ENCODE measurements at places on chromosomes 11 and 22.

- peak; percentile 45 for DNase-seq
These were observed 33.5 kb upstream of the TXNRD2 start for GRCh38 chr22:19974935-19975706.

DNA sequence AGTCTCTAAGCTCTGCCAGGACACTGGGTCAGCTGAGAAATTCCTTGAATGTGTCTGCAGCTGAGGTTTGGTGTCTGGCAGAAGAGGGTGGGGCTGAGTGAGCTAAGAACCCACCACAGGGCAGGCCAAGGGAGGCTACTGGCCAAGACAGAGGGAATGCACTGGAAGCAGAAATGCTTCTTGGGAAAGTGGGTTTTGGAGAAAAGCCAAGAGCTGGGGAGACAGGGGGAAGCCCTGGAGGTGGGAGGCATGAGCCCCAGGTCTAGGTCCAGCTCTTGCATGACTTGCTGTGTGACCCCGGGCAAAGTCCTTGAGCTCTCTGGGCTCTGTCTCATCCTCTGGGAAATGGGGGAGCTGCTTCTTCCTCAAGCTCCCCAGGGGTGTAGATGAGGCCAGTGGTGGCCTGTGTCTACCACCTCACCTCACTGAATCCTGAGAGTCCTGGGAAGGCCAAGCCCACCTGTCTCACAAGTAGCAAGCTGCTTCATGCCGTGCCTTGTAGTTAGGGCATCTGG lies 2.3 kb downstream of the MMP11 start:
- DNase-seq, result no peak

GRCh38 chr22:41863472-41863871 lies 30.6 kb downstream of the SREBF2 start:
- DNase-seq, result no peak

- DNase-seq, result no peak
These were observed 854.3 kb downstream of the LUZP2 start for GRCh38 chr11:25350899-25351803.

GRCh38 chr11:98589967-98590366 lies 430.8 kb upstream of the CNTN5 start:
- no peak for DNase-seq

GRCh38 chr11:113084297-113084696 lies 123.1 kb downstream of the NCAM1 start:
- DNase-seq, result no peak

GRCh38 chr11:7019500-7020182 lies 505 bp downstream of the ZNF214 start:
- DNase-seq, result no peak

DNA sequence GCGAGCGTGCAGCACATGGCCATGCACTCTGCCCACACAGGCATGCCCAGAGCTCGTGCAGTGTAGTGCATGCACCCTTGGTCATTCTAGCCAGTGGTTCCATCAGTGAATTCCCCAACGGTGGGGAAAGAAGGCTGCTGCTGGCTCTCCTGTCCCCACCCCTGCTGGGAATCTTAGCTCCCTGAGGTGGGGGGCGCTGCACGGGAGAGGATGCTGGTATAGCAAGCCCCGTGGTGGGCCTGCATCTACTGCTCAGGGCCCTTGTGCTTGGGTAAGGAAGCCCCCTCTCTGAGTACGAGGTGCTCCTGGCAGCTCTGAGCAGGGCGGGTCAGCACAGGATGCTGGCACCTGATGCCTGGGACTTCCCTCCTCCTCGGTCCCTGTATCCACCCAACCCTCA lies 18.5 kb upstream of the BAIAP2L2 start:
- no peak for DNase-seq

DNA sequence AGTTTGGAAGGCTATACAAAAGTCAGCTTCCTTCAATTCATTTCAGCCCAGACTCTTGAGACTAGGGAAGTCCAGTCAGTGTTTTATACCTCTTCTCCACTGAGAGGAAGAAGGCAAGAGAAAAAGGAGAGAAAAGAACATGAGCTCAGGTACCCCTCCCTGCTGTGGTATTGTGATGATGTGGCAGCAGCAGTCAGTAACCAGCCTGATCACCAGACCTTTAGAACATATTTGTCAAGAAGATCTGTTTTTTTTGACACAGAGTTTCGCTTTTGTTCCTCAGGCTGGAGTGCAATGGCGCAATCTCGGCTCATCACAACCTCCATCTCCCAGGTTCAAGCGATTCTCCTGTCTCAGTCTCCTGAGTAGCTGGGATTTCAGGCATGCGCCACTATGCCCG lies 21.2 kb upstream of the RPS13 start:
- DNase-seq, result no peak

DNA sequence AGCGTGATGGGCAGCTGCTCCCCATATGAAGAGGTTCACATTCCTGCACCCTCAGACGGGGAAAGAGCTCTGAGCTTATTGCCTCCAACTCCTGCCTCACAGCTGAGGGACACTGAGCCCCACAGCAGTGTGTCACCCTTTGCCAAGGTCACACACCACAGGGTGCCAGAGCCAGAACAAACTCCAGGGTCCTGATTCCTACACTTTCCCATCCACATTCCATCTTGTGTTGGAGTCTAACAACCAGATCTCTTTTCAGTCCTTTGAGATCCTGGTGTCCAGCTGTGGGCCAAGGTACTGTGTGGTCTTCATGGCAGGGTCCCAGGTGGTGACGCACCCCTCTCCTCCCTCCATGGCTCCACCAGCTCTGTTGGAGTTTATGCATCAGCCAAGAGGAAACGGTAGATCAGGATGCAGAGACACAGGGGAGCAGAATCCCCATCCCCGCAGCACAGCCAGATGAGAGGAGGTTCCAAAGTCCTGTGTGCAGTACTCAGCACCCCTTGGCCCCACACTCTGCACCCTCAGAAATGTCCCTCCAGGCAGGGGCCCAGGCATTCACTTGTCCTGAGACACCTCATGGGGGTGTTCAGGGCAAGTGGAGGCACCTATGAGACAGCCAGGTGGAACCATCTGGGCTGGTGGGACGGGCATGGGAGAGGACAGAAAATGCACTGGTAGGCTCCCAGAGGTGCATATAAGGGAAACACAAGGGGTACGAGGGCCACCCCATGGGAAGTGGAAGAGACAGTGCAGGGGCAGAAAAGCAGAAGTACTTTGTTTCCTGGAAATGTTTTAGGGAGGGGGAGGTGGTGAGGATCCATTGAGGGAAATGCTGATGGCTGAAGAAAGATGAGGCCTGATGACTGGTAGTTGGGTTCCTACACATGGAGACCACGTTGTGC lies 32.6 kb upstream of the GNAZ start:
- DNase-seq, result no peak

DNA sequence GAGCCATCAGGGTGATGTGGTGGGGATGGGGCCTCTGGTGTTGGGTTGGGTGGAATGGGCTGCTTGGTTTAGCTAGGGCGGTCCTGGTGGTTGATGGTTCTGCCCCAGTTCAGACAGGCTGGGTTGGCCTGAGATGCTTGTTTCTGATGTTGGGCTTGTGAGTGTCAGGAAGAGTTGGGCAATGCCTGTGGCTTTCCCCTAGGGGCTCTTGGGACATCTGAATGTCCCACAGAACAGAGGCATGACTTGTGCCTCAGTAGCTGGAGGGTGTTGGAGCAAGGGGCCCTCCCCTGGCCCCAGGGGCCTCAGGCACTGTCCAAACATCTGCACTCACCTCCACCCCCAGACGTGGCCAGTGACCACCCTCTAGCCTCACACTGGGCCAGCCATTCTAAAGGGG lies 14.0 kb upstream of the CTSD start:
- peak; percentile 87 for DNase-seq

DNA sequence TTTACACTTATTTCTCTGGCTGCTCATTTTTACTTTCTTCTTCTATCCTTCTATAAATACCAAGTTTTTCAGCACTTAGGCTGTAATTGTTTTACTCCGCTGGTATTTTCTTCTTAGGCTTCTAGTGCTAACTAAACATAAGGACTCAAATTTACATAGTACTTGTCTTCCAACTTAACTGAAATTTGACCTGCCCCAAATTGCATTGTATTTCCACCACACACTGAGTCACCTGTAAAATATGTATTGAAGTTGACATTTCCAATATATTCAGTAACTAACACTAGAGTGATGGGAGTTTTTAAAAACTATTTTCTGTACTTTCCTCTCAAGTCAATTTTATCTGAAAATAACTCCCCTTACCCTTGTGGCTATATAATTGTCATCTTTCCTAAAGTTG lies 1794.1 kb upstream of the RAG2 start:
- no peak for DNase-seq

GRCh38 chr11:60836866-60837515 lies 4.9 kb upstream of the CCDC86 start:
- DNase-seq, result no peak

DNA sequence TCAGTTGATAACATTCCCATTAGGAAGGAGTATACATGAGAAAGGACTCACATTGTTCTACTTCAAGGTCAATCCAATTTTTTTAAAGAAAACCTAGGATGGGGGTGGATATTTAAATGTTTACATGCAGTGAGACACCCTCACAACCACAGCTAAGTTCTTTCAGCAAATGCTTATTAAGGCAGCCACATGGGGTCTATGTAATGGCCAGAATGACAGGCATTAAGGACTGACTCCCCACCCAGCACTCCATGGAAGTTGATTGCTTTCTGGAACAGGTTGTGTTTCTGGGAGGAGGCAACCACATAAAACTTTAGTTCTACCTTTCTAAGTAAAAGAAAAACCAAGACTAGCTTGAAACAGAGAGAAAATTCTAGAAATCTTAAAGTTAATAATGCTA lies 662.0 kb upstream of the CCDC90B start:
- DNase-seq, result no peak

- DNase-seq, result peak; percentile 14
These were observed 181.2 kb downstream of the CSNK2A3 start for GRCh38 chr11:11171854-11172253.

DNA sequence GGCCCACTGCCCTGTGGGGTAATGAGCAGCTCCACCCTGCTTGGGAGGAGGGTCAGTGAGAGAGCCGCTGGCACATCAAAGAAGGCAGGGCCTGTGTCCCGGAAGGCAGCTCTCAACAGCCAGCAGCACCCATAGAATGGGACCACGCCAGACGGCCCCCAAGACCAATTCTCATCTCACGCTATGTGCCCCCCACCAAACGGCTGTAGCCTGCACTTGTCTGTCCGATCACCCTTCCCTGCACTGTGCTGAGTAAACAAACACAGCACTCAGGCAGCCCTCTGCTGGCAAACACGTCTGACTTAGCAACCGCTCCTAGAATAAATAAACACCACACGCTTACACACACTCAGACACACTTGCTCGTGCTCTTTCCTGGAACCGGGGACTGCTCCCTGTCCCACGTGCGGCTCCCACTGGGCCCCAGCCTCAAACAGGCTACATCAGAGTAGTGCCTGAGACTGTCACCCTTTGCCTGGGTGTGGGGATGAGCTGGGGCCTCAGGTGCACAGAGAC lies 53.2 kb upstream of the CDON start:
- no peak for DNase-seq

GRCh38 chr11:120343429-120343828 lies 7.2 kb downstream of the ARHGEF12 start:
- DNase-seq, result no peak

- no peak for DNase-seq
These were observed 28.1 kb upstream of the CREB3L1 start for GRCh38 chr11:46249103-46249937.

DNA sequence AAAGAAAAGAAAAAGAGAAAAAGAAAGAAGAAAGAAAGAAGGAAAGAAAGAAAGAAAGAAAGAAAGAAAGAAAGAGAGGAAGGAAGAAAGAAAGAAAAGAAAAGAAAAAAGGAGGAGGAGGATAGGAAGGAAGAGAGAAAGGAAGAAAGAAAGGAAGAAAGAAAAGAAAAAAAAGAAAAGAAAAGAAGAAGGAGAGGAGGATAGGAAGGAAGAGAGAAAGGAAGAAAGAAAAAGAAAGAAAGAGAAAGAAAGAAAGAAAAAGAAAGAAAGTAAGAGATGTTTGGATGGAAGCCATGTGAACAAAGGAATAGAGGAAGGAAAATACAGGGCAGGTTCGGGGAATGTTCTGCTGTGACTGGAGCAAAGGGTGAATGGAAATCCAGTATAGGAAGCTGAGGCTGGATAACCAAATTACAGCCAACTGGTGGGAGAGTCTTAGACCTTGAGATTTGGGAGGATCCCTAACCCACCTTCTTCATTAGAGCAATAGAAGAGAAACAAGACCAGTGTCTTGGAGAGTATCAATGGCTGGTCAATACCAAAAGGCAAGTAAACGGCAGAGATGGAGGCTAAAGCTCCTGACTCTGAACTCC lies 94.9 kb downstream of the RASSF10 start:
- DNase-seq, result no peak

DNA sequence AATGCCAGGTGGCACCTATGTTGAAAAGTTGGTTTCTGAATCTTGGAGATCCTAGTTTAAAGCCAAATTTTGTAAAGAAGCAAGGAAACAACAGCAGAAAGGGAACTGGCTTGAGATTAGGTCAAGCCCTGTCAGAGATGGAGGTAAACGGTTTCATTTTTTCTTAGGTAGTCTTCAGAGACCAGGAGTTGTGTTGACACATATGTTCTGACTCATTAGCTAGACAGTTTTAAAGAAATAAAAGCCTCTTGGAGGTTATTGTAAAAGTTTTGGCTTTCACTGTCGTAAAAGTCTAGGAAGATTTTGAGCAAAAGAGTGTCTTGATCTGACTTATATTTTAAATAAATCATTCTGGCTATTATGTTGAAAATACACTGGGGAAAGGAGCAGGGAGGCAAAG lies 151.5 kb upstream of the CTSC start:
- no peak for DNase-seq

DNA sequence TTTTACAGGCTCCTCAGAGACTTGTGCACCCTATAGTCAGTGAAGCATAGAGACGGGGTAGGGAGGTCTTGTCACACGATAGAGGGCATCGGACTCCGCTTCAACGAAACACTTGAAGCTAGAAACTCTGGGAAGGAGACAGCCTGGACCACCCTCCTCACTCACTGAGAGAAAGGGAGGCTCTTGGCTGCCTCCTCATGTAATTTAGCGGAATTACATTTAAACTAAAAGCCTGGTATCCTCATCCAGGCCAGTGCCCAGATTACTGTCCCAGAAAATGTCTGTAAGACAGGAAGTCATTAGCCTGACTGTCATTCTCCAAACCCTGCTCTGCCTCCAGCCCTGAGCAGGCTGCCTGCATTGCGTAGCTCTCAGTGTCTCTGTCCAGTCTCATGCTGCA lies 36.0 kb downstream of the TTLL1 start:
- DNase-seq, result peak; percentile 6

DNA sequence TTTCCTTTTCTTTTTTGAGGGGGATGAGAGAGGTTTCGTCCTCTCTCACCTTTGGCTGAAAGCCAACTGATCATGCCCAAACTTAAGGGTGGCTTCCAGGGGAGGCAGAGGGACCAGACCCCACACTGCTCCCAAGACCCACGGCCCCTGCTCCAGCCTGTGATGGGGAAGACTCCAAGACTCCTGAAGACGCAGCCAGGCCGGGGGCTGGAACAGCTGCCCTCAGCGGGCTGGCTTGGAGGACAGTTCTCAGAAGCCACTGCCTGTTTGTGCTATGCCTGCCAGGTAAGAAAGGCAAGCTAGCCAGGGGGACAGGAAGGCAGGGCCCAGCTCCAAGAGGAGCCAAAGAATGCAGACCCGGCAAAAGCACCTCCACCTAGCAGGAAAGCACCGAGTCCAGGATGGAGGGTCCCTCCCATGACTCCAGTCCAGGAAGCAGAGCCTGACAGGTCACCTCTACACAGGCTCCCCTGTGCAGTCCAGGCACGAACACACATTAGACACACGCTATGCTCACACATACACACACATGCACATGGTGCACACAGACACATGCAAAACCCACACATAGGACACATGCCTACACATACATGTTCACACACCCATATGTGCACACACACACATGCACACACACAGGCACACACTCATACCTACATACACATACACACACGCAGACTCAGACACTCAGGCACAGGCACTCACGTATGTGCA lies 31.3 kb downstream of the GNB1L start:
- no peak for DNase-seq

All from HL-60 (cell line).